Dermis microvascular lymphatic vessel endothelial cell (primary cell): ENCODE measurements at places on chromosomes 11 and 22. TPM values are rescaled to one million over a fixed set of nuclear protein-coding genes. Genes with fewer than 3 reads are reported as not detected.
A peak's percentile ranks its signal among the peaks of the same experiment; 100 is the strongest.

DNA sequence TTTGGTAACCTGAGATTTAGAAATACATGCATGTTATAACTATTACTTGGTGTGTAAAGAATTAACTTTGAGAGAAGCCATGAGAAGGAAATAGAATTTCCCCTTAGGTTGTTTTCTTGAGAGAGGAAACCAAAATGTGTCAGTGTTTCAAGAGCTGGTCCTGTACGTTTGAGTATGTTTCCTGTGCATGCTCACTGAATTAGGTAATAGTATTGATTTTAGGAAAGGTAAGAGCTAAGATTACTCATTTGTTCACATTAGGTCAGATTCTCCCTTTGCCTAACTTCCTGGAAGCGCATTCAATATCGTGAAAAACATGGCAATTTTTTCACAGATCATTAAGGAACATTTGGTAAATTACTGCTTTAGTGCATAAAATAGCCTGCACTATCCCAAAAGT lies 49.3 kb upstream of the RDX start:
- peak; percentile 49 for DNase-seq

DNA sequence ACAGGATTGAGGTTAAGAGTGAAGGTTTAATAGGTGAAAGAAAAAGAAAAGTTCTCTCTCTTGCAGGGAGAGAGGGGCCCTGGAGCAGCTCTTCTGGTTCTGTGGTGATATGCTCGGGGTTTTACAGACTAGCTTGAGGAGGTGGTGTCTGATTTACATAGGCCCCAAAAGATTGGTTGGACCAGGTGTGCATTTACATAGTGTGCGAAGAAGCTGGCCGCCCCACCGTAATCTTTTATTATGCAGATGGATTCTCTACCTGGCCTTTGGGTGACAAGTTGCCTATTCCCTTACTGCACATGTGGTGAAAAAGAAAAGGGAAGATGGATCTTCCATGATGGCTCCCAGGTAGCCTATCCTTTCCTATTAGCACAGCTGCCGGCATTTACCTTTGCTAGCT lies 219.9 kb upstream of the GRIA4 start:
- DNase-seq: no peak

- DNase-seq: peak; percentile 25
These were observed 64.2 kb downstream of the MICAL2 start for GRCh38 chr11:12174477-12175143.

- peak; percentile 30 for DNase-seq
These were observed 437 bp downstream of the KIAA0930 start for GRCh38 chr22:45240104-45240809.

Gene LINC01488
- under 0.01 TPM in 1 of 2 replicates, not detected in the other for total RNA-seq

DNA sequence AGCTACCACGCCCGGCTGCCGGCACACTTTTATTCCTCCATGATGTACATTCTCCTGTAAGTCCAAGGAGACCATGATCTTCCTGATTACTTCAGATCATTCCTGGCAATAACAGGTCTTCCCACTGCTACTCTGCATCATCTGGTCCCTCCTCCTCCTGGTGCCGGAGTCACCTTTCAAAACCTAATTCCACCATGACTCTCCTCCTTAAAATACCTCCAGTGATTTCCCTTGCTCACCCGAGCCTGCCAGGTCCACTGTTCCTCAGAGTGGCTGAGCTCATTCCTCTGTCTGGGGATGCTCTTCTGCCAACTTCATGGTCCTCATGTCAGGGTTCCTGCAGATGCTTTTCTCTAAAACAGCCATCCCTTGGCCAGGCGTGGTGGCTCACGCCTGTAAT lies 3.9 kb upstream of the LTBP3 start:
- DNase-seq: no peak

- no peak for DNase-seq
These were observed 30.7 kb downstream of the LINC01488 start for GRCh38 chr11:69512136-69512535.
